ENCODE measurements at places on chromosomes 11 and 22.
A peak's percentile ranks its signal among the peaks of the same experiment; 100 is the strongest.

DNA sequence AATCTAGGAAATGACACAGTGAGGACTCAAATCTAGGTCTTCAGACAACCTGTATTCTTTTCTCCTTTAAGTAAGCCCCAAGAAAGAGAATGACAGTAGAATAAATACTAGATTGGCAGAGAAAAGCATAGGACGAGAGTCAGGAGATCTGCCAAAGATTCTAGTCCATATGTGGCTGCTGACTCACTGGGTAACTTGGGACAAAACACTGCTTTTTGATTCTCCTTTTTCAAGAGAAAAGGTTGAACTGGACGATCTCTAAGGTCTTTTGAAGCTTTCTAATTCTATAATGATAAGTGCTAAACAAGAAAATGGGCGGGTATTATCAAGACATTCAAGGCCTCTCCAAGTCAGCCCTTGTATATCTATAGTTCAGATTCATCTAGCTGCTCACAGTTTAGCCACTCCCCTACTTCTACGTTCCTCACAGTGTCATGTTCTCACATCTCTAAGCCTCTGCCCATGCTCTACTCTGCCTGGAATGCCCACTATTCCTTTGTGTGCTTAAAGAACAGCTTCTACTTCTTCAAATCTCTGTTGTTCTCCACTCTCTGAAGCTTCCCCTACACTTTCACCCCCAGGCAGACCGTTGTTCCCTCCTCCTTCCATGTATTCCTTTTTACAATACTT is 53.0 kb downstream of the RELT start:
- no peak for DNase-seq
- no peaks in the 10 kb centered on the region for H3K27me3 ChIP-seq
- peaks cover 20% of the 10 kb centered on the region for H3K4me1 ChIP-seq
- peaks cover 6% of the 10 kb centered on the region for H3K36me3 ChIP-seq
- H3K27ac ChIP-seq: no peak overlapping the region
- no peak overlapping the region for H3K4me3 ChIP-seq

- no peaks in the 10 kb centered on the region for H3K36me3 ChIP-seq
- H3K4me3 ChIP-seq: no peak overlapping the region
- no peak overlapping the region for H3K27ac ChIP-seq
These were observed 219.6 kb upstream of the SESN3 start for GRCh38 chr11:95450547-95451123.

DNA sequence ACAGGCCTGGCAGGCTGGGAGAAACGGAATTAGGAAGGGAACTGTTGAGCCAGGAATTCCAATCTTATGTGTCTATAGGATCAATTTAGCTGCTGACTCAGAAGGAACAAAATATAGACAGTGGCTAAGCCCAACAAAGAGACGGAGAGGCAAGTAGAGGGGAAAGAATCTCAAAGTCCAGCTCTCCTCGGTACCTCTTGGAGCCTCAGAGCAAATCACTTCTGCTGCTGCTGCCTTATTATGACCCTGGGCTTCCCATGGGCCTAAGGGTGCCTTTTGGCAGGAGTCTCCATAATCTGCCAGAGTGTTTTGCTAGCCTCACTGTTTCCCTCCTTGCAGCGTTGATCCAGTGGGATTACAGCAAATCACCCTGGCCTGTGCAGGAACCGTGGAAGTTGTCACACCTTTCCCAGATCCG is 31.7 kb downstream of the PAX6 start:
- H3K4me3 ChIP-seq: no peak overlapping the region
- H3K36me3 ChIP-seq: no peaks in the 10 kb centered on the region
- H3K4me1 ChIP-seq: peaks cover 8% of the 10 kb centered on the region
- DNase-seq: peak; percentile 83
- no peaks in the 10 kb centered on the region for H3K27me3 ChIP-seq

DNA sequence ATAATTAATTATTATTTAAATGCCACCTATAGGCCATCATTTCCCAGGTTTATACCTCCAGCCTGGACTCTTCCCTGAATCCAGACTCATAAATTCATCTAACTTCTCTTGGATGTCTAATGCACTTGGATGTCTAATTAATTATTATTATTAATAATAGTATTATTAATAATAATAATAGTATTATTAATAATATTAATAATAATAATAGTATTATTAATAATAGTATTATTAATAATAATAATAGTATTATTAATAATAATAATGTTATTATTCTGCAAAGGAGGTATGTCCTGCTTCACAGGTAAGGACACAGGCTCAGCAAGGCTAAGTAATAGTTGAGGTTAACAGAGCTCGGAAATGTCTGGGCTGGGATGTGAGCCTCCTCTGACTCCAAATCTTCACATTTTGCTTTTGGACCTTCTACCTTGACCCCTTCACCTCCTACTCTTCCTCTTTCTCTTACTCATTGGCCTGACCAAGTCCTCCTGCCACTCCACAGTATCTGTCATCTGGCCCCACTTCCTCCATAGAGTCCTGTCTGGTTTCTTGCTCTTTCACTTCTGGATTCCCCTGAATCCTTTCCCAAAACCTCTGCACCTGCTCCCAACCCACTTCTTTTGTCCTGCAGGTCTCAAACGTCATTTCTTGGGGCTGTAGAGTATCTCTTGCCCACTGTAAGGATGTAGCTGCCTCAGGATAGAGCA is 8.0 kb downstream of the RIBC2 start:
- H3K36me3 ChIP-seq: peaks cover 6% of the 10 kb centered on the region
- no peak overlapping the region for H3K27ac ChIP-seq
- H3K27me3 ChIP-seq: no peaks in the 10 kb centered on the region

DNA sequence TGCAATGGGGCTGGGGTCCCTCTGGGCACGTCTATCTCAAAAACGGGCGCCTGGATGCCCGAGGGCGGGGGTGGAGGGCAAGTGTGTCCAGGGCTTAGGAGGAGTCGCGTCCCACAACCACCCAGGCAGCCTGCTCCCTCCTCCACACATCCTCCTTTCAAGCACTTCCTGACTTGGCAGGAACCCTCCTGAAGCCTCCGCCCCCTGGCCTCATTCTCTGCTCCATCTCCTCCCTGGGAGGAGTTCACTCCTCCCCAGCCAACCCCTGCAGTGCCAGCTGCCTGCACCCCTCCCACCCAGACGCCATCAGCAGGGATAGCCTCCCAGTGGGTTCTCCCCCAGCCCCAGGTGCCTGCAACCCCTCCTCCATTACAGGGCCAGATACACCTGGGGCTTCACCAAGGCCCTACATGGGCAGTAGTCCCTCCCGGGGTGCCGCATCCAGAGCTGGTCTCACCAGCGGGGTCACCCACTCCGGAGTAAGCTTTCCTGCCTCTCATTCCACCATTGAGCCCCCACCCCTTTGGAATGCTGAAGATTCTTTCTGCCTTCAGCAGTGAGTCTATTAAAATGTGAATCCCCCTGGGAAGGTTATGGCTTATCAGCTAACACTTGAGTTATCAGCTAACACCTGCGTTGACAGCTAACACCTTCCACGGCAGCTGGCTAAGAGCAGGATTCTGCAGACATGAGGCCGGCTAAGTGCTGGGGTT is 24.4 kb downstream of the RTN4R start:
- peak; percentile 96 for DNase-seq
- peak overlapping the region; percentile 71 for H3K27ac ChIP-seq
- peaks cover 10% of the 10 kb centered on the region for H3K36me3 ChIP-seq
- H3K4me3 ChIP-seq: no peak overlapping the region
- H3K27me3 ChIP-seq: no peaks in the 10 kb centered on the region

DNA sequence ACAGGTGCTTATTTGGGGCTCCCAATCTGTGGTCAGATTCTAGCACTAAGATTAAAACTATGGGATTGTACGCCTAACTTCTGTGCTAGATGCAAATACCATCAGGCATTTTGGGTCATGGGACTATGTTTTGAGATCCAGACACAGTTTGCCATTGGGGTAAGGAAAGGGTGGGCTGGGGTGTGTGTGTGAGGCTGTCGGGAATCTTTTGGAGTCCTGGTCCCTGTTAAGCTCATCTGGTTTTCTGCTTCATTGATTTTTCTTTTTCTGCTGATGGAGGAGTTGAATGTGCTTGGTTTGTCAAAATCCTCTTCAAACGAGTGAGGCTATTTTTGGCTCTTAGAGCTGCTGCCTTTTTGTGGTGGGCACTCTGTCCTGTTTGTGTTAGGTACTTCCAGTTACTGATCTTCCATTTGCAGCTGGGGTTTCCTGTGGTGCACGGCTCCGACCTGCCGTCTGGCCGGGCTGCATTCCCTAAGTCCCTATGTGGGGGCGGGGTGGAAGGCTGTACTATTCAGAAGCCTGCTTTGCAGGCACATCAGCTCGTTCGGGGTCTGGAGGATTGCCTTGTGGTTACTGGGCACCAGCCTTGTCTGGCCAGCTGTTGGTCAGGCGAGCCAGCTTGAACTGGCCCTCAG is 2.9 kb downstream of the BCR start:
- no peaks in the 10 kb centered on the region for H3K36me3 ChIP-seq
- peak overlapping the region; percentile 30 for H3K4me3 ChIP-seq
- no peak overlapping the region for H3K27ac ChIP-seq
- peaks cover 56% of the 10 kb centered on the region for H3K4me1 ChIP-seq

DNA sequence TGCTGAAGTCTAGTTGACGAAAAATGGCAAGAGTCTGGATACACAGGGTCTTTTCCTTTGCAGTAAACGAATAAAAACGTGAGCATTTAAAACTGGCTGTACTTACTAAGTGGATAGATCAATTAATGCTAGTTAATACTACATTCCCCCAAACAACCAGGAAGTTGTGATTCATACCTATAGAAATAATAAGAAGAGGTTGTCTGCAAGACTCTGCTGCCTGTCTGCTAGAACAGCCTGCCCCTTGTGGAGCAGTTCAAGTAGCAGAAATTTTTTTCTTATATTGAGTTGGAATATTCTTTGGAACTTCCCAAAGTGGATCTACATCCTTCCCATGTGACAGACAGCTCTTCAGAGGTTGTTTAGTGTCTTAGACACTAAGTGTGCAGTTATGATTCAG is 86.8 kb downstream of the TEAD1 start:
- no peak for DNase-seq
- H3K36me3 ChIP-seq: peaks cover 9% of the 10 kb centered on the region
- H3K4me1 ChIP-seq: peaks cover 26% of the 10 kb centered on the region

- no peaks in the 10 kb centered on the region for H3K36me3 ChIP-seq
- no peaks in the 10 kb centered on the region for H3K27me3 ChIP-seq
- no peak for DNase-seq
- H3K4me1 ChIP-seq: peaks cover 14% of the 10 kb centered on the region
These were observed 77.4 kb downstream of the CECR2 start for GRCh38 chr22:17446698-17447097.

DNA sequence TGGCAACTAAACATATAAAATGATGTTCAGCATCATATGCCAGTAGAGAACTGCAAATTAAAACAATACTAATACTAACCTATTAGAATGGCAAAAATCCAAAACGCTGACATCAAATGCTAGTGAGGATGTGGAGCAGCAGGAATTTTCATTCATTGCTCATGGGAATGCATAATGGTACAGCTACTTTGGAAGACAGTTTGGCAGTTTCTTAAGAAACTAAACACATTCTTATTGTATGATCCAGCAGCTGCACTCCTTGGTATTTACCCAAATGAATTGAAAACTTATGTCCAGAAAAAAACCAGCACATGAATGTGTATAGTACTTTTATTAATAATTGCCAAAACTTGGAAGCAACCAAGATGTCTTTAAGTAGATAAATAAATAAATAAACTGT is 258.0 kb downstream of the TENM4 start:
- DNase-seq: peak; percentile 37
- H3K27me3 ChIP-seq: no peaks in the 10 kb centered on the region
- H3K4me1 ChIP-seq: no peaks in the 10 kb centered on the region
- no peak overlapping the region for H3K27ac ChIP-seq
- H3K4me3 ChIP-seq: no peak overlapping the region

DNA sequence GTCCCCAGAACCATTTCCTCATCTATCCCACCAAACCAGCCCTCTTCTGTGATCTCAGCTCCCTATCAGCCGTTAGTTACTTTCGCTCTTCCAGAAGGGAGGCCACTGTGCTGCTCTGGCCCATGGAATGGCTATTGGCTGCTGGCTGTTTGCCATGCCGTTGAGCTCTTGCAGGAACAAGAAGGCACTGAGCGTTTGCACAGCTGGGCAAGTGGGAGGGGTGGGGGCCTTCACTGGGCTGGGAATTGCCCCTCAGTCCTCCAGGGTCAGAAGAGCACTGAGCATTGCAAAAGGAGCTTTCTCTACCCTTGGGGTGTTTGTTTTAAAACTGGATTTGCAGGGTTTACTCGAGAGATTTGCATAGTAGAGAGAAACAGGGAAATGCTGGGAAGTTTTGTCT is 129.0 kb upstream of the PARVA start:
- H3K27ac ChIP-seq: peak overlapping the region; percentile 60
- peaks cover 85% of the 10 kb centered on the region for H3K4me1 ChIP-seq
- no peaks in the 10 kb centered on the region for H3K27me3 ChIP-seq
- H3K4me3 ChIP-seq: no peak overlapping the region

DNA sequence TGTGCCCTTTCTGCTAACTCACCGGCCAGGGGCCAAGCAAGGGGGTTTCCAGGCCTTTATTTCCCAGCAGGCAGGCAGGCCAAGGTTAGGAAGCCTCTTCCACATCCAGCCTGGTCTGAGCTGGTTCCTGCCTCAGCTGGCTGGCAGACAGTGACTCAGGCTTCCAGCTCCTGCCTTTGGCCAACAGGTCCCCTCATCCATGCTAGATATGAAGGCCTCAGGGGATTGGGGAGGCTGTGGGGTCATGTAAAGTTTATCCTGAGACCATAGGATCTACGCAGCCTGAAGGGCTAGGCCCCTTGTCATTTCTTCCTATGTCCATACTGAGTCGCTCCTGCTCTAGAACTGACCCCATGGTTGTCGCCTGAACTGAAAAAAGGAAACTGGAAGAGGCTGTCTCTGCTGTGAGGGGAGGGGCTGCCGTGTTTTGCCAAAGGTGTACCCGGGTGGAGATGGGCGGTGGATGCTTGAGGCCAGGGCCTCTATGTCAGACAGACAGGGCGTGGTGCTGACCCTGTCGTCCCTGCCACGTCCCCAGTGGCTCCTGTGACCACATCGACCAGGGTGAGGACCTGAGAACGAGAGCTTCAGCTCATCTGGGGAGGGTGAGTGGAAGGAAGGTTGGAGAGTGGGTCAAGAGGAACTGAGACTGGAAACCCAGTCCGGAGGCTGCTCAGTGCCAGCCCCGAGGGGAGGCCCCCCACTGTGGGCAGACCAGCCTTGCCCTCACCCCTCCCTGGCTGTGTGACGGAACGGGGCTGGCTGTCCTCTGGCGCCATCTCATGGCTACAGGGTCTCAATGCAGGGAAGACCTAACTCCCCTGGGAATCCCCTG is 17.0 kb downstream of the P2RY6 start:
- peaks cover 36% of the 10 kb centered on the region for H3K4me1 ChIP-seq
- DNase-seq: peak; percentile 85
- H3K4me3 ChIP-seq: peak overlapping the region; percentile 33
- no peaks in the 10 kb centered on the region for H3K36me3 ChIP-seq
- peak overlapping the region; percentile 76 for H3K27ac ChIP-seq

DNA sequence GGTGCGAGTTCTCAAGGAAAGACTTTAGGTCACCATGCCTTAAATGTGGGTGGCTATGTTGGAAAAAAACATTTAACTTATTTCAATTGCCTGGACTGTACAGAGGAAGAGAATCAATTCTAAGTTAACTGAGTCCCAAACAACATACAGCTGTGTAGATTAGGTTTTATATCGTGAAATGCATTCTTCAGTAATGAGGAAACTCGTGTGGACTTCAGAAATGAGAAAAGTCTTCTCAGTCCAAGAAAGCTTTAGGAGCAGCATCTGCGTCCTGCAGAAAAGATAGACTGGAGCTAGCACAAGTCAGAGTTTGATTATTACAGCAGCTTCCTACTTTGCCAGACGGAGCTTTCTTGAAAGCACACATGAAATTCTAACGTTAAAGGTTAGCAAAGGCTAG is 673.0 kb downstream of the OPCML start:
- H3K4me3 ChIP-seq: no peak overlapping the region
- H3K27me3 ChIP-seq: no peaks in the 10 kb centered on the region
- no peak overlapping the region for H3K27ac ChIP-seq

- no peak for DNase-seq
- no peaks in the 10 kb centered on the region for H3K27me3 ChIP-seq
These were observed 1.5 kb downstream of the THAP7 start for GRCh38 chr22:21000207-21000986.
